ENCODE measurements at places on chromosomes 7 and 10. TPM values are rescaled to one million over a fixed set of nuclear protein-coding genes. Genes with fewer than 3 reads are reported as not detected.

ZNF239 gene
- total RNA-seq, result 6.1 TPM

HYCC1 gene
- total RNA-seq, result 99.3 TPM

LRMDA gene
- total RNA-seq, result 6.2 TPM

CARD11 gene
- 0.15 TPM for total RNA-seq

RAMP3 gene
- total RNA-seq, result not detected

SSC4D gene
- total RNA-seq, result 17.3 TPM

PDZD7 gene
- total RNA-seq, result 1.3 TPM

ELFN1 gene
- 51.6 TPM for total RNA-seq

CYP2C8 gene
- 2.8 TPM for total RNA-seq

CDNF gene
- 0.74 TPM for total RNA-seq

CPA1 gene
- total RNA-seq, result 4.3 TPM

CLCN1 gene
- 0.11 TPM for total RNA-seq

DNA sequence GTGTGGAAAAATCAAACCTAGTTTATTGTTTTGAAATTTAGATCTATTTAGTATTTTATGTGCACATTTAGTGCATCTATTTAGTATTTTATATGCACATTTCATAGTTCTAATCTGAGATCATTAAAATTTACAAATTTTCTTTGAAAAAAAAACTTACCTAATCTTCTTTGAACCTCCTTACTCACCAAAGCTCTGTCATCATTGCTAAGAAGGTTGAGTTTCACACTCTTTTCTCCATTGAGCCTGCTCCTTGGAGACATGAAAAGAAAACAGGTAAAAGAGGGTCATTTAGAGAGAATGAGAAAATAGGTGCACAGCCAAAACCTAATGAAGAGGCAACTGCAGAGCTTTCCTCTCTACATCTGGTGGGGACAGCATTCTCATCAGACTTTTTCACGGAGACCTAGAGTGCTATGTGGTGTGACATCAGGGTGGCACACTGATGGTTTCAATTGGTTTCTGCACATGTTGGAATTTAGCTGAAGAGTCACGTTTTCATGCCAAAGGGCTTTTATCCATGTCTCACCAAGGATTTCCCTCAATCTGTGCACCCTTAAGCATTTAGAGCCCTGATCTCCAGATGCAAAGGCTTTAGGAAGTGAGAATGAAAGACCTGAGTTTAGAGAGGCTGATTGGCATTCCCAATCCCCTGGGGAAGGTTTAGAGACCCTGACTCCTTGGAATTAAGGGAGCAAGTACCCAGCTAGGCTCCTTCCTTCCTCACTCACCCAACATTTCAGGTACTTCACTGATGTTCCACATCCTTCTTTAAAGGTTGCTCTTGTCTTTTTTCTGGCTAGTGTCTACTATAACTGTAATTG lies 89.2 kb upstream of the CAPZA2 start:
- DNase-seq, result no peak

GRCh38 chr10:62305813-62306212 lies 37.2 kb upstream of the RTKN2 start:
- peak; percentile 5 for DNase-seq

DNA sequence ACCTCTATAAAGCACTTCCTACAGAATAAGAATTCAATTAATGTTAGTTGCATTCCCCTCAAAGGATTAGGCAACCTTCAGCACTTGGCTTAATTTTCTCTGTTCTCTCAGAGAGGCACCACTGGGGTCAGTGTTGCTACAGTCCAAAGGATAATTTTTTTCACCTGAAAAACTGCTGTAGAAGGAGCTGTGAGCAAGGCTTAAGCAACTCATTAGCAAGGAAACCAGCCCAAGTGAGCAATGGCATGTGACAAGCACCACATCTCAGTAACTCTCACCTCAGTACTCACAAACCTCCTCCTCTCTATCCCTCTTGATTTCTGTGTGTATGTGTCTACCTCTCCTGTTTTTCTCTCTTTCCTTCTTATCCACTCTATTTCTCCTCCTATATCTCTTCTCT lies 55.9 kb downstream of the DGKI start:
- no peak for DNase-seq

- peak; percentile 90 for DNase-seq
These were observed 64.5 kb upstream of the SYPL1 start for GRCh38 chr7:106176414-106177299.

GRCh38 chr10:3709456-3710060 lies 75.5 kb downstream of the KLF6 start:
- DNase-seq, result no peak

GRCh38 chr10:106716381-106716780 lies 448.1 kb downstream of the SORCS1 start:
- DNase-seq, result no peak

GRCh38 chr10:126143117-126143516 lies 245.2 kb downstream of the ADAM12 start:
- no peak for DNase-seq

DNA sequence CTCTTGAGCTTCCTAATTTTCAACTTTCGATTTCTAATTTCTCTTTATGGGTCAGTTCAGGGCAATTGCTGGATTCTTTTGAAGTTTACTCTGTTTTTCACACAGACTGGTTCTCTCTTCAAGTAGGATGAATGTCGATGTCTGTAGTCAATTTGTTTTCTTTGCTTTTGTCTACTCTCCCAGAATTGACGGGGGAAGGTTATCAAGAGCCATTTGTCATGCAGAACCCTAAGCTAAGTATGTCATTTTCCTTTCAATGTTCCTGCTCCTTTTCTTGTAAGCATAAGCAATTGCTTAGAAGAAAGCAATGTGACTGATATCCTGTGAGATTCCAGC lies 53.7 kb downstream of the SLC39A12 start:
- DNase-seq, result no peak

GRCh38 chr7:94941844-94942632 lies 34.6 kb downstream of the PPP1R9A start:
- no peak for DNase-seq

DNA sequence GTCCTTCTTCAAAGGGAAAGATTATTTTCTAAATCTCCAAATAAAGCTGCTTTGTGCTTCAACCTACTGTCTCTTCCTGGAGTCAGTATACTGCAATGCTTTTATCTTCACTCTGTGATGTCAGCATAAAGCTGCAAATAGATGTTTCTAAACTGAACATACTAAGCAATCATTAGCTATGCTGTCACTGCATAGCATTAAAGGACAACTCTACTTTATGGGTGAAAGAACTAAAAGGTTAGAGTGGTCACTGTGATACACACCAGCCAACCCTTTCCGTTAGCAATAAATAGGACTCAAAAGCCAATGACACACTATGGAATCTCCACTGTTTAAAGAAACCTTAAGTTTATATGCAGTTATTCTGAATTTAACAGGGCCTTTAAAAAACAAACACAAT lies 1.8 kb downstream of the CCDC186 start:
- DNase-seq, result no peak

DNA sequence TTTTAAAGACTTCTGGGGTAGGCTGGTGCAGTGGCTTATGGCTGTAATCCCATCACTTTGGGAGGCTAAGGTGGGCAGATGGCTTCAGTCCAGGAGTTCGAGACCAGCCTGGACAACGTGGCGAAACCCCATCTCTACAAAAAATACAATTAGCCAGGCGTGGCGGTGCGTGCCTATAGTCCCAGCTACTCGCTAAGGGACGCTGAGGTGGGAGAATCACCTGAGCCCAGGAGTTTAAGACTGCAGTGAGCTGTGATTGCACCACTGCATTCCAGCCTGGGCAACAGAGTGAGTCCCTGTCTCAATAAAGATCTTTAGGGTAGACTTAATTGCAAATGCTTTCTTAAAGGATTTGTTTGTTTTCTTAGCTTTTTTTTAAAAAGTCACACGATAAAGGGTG lies 29.3 kb downstream of the PTPN12 start:
- no peak for DNase-seq

GRCh38 chr7:77570330-77571011 lies 33.4 kb downstream of the PTPN12 start:
- no peak for DNase-seq

- DNase-seq, result no peak
These were observed 73.6 kb upstream of the FAM20C start for GRCh38 chr7:118615-119391.

DNA sequence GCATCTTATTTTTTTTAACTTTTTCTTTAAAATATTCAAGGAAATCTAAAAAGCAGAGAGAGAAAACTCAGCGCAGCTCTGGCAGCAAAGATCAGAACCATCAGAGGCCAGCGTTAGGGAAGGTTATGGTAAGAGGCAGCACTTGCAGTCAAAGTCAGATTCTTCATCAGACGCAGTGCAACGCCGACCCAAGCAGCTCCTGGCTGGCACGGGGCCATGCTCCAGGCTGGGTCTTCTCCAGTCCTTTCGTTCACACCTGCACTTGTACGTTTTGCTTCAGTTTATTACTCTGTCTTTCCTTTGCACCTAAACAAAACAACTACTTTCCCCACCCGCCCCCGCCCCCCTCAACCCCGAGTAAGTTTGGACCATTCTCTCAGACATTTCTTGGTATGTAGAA lies 43.1 kb upstream of the SEC61G start:
- no peak for DNase-seq

GRCh38 chr7:47572939-47573757 lies 8.8 kb downstream of the TNS3 start:
- no peak for DNase-seq

DNA sequence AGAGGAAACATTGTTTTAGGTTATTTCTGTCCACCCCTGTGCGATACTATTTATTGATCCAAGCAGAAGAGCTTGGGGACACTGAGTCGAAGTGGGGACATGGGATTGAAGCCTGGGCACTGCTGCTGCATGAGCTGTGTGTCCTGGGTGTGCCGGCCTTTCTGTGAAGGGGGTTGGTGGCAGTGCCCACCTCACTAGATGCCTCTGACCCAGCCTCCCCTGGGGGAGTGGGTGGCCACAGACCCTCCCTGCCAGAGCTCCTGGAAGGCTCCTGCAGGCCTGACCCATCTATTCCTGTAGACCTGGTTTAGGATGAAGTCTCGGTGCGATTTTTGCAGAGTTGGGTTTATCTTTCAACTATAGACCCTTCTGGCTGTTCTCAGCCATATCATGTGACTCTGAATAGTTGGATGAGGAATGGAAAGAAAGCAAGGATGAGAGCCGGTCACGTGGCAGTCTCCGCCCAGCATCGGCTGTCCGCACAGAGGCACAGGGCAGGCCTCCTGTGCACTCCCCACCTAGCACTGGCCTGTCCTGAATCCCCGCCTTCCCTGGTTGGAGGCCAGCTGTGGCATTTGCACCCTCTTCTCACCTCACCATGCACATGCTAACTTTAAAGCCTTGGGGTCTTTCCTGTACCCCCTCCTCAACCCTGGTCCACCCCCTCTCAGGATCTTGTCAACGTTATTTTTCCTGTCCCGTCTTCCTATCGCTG lies 17.6 kb upstream of the SH2D4B start:
- DNase-seq, result no peak

DNA sequence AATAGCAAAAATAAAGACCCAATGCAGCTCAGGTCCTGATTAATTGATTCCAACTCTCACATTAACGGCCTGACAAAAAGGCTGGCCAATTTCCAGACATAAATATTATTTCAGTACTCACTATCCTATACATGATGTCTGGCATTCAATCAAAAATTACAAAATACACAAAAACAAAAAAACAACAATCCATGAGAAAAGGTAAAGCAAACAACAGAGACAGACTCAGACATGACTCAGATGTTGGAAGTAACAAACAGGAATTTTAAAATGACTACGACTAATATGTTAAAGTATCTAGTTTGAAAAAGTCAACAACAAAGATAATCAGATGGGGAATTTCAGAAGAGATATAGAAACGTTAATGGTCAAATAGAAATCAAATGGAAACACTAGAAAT lies 152.8 kb downstream of the AMPH start:
- DNase-seq, result no peak

- peak; percentile 42 for DNase-seq
These were observed 73.3 kb upstream of the NFE2L3 start for GRCh38 chr7:26078437-26079336.

DNA sequence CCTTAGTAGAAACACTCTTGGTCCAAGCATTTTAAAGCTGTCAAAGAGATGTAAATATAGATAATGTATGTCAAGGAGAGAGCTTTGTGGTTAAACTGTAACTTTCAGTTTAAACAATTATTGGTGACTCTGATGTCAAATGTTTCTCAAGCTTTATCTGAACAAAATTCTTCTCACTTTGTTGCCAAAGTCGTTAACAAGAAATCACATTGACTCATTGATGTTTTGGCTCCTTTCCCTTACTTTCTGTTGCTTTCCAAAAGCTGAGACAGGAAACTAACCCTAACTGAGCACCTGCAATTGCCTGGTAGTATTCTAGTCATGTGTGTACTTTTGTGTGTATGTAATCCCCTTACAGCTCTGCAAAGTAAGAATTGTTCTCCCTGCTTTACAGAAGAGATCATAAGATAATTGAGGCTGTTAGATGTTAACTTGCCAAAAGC lies 108.5 kb downstream of the CFTR start:
- no peak for DNase-seq

GRCh38 chr7:40843338-40843985 lies 708.7 kb downstream of the SUGCT start:
- DNase-seq, result no peak
